Anterior cingulate cortex (tissue), 58 donors: ENCODE measurements at places on chromosomes 5 and 9.

- no peak for DNase-seq
Observed at GRCh38 chr5:154162539-154163151, 27.9 kb upstream of the GALNT10 start.

- DNase-seq, result no peak
Observed at GRCh38 chr9:129259375-129259774, 81.3 kb upstream of the IER5L start.

DNA sequence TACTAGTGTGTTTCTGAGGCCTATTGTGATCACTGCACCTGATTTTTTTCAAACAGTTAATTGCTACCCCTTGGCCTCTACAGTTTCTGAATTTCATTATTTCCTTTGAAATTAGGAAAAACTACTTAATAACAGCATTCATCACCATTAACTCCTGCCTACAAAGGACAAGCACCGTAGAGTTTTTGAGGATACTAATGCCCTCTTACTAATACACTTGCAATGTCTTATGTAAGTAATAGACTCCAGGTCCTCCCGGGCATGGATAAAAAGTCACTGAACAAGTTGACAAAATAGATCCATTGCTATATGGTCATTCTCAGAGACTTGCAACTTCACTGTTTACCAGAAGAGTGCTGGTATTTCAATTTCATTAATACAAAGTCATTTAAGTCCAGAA lies 1172.5 kb downstream of the CDH12 start:
- no peak for DNase-seq

DNA sequence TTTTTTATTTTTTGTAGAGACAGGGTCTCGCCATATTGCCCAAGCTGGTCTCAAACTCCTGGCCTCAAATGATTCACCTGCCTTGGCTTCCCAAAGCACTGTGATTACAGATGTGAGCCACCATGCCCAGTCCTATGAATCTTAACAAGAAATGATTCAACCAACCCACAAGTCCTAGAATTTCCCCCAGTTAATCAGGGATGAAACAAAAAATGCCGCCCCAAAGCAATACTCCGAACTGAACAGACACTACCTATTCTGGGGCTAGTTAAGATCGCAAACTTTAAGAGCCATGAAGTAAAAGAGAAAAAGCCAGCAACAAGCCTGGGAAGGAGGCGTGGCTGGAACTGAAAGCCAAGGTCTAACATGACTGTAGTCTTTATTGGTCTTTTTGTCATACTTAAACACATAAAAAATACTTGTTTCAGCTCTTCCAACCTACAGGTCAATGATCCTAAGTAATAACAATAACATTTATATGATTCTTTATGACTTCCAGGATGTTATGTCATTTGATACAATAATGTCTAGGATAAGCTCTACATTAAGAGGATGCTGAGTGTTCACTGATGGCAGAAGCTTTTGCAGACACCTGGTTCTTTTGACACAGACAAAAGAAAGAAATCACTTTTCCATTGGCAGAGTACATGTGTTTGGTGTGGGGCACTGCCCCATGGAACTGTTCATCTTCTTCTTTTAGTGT lies 361.1 kb upstream of the TLE4 start:
- DNase-seq, result no peak

- DNase-seq, result no peak
Observed at GRCh38 chr9:17837965-17838364, 259.1 kb downstream of the SH3GL2 start.

GRCh38 chr5:103315455-103315854 lies 56.9 kb downstream of the MACIR start:
- no peak for DNase-seq

- no peak for DNase-seq
Observed at GRCh38 chr5:68739752-68740151, 354.1 kb upstream of the SLC30A5 start.

- no peak for DNase-seq
Observed at GRCh38 chr5:80055491-80056170, 20.5 kb downstream of the THBS4 start.

DNA sequence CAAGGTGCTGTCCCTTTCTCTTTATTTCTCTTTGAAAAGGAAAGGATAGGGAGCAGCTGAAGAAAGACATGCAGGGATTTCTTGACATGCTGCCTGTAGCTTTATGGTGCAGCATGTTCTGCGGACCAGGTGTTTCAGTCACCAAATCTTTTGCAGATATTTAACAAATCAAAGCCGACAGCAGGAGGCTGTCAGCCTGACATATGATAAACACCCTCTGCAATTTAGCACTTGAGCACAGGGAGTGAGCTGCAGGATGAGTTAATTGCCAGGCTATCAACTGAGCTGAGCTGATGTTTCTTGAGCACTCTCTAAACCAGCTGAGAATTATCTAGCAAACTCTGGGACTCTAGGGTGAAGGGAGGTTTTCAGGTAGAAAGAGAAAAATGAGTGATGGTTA lies 212.8 kb upstream of the ATP10B start:
- DNase-seq, result no peak

GRCh38 chr9:130315446-130316226 lies 50.1 kb downstream of the HMCN2 start:
- no peak for DNase-seq

- DNase-seq, result no peak
Observed at GRCh38 chr5:7659420-7659819, 191.5 kb downstream of the CFAP90 start.

GRCh38 chr5:2187687-2188086 lies 305.0 kb upstream of the IRX4 start:
- no peak for DNase-seq

DNA sequence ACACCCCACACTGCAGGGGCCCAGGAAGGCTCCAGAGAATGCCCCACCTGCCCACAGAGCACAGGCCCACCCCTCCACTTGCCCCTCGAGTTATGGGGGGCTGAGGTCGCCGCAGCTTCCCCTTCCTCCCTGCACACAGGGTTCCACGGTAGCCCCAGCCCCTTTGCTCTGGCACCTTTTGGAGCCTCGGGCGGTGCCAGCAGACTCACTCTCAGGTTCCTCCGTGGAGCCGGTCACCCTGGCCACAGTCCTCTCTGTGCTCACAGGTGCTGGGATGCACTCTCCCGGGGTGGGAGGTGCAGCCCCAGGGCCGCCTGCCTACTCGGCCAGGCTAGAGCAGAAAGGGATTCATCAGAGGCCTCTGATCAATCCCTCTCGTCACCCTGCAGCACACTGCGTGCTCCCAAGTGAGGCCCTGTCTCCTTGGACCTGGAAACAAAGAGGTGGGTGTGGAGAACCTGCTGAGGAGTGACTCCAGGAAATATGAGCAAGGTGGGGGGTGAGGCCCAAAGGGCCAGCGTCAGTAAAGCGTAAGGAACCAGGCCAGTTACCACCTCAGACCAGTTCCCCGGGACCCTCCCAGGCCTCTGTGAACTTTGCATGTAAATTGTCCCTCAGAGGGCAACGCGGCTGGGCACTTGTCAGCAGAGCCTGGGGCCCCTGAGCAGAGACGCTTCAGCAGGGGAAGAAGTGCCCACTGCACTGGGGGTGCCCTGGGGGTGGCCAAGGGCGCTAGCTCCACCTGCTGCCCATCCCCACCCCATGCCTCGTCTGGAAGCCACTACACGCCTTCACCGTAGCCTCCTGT lies 167.8 kb downstream of the OLFM1 start:
- no peak for DNase-seq

GRCh38 chr5:168976311-168976970 lies 324.5 kb downstream of the SLIT3 start:
- no peak for DNase-seq

DNA sequence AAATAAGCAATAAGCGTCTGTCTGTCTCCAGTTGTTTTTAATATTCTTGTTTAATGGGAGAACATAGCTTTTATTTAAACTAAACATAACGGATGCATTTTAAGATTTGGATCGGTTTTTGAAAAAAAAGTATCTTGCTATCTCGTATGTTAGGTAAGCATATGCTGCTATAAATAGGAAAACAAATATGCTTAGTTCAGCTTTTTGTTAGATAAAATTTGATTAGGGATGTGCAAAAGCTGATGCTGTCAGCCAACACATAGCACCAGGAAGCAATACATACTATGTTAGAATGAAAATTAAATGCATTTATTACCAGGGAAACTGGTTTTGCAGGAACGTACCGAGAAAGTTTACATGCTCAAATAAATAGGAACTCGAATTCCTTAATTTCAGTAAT lies 843.1 kb upstream of the WWC1 start:
- DNase-seq, result no peak

DNA sequence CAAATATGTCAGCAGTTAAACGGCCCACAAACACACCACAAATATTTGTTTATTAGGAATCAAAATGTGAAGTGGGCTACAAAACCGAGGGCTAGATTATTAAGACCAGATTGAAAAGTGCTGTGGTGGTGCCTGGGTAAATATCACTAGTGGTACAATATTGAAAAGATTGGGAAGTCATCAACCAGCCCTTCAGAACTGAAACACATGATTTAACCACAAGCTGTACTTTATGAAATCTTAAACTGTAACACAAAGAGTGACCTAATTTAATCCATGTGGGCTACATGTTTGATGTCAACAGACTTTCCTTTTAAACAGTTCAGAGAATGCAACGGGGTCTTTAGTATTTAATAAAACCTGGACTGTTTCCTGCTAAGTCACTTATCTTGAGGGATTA lies 182.3 kb downstream of the SPATA31D1 start:
- DNase-seq, result no peak

- DNase-seq, result no peak
Observed at GRCh38 chr5:172795318-172795977, 24.5 kb upstream of the DUSP1 start.

DNA sequence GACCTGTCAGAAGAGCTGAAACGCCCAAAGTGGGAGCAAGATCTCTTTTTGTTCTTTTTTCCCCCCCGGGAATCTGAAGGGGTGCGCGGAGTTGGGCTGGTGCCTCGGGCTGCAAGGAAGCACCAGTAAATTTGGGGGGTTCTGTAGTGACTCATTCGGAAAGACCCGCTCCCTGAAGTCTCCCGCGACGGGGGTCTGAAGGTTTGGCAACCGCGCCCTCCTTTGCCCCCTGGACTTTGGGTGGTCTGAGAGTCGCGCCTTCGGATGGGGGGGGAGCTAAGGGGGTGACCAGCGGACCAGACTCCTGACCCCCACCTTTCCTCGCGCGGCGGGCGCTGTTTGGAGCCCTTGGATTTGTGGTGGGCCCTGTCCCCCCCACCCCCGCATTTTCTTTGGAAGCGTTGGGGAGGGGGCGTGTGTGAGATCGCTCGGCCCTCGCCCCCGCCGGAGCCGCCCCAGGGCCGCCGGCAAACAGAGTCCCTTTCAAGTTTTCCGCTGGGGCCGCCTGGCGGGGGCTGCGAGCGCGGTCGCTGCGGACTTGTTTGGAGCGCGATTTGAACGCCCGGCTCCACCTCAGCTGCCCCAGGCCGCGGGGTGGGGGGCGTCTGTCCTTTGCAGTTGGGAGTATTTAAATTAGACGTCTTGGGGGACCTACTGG lies 2.0 kb downstream of the CXXC5 start:
- no peak for DNase-seq

DNA sequence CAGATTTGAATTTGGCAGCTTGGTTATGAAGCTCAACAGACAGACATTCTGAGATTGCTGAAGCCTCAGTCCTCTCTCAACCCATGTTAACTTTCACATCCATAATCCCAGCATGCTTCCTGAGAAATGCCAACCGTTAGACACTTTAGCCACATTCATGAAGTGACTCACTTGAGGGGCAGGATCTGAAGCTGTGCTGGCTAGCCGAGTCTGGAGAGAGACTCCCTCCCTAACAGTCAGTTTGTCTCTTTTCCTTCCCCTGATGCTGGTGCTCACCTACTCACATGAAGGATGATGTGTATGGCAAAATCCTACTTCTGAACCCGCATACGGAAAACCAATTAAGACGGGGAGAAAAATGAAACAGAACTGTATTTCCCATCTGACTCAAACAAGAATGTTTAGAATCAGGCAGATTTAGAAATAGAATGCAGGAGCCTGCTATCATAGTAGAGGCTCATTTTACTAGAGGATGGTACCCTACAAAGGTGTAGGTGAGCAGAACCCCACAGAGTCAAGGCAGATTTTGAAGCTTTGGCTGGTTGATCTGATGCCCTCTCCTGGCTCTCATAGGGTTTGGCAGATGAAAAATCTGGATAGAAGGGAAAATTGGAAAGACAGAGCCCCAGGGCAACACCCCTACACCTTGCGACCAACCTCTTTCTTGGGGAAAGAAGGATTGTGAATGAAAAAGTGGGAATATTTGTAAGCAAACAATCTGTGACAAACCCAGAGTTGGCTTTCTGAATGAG lies 150.9 kb upstream of the LHFPL2 start:
- DNase-seq, result no peak
